ENCODE measurements at places on chromosomes 1 and 21.
A peak's percentile ranks its signal among the peaks of the same experiment; 100 is the strongest.

GRCh38 chr1:99250728-99251127 is 13.6 kb upstream of the PLPPR4 start:
- no peak for DNase-seq

DNA sequence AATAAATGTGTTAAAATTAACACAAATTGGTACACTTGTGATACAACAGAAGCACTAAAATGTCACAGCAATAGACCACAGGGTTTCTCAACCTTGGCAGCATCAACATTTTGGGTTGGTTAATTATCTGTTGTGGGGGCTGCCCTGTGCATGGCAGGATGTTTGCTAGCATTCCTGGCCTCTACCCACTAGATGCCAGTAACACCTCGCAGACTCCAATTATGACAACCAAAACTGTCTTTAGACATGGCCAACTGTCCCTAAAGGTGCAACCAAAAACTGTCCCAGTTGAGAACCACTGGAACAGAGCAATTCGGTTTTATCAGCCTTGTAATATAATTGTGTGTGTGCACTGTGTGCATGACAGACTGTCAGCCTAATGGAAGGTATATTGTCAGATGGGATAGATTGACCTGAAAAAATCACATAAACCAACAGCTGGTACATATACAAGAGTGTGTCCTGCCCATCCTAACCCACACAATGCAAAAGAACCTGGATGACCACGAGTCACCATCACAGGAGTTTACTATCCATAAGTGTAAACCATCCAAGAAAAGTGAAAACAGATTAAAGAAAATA is 13.5 kb upstream of the ERG start:
- DNase-seq: no peak

- no peak for DNase-seq
Measured at GRCh38 chr1:21392587-21393263, 47.2 kb upstream of the NBPF3 start.

GRCh38 chr1:167344112-167344511 is 123.4 kb downstream of the POU2F1 start:
- DNase-seq: no peak

GRCh38 chr1:246592695-246593094 is 26.4 kb downstream of the CNST start:
- no peak for DNase-seq

- DNase-seq: no peak
Measured at GRCh38 chr1:199313444-199313843, 674.6 kb downstream of the PTPRC start.

DNA sequence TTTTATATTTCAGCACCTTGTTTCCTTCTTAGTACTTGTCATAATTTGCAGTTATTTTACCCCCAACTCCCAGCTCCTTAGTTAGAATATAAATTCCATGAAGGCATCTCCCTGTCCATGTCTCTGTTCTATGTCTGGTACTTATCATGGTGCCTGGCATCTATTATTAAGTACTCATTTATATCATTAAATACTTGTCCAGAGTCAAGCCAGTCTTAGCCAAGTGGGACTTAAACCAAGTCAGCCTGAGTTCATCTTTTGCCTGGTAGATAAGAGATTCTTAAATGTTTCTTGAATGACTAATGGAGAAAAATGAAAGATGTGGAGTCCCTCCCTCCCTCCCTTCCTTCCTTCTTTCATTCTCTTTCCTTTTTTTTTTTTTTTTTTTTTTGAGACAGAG is 9.4 kb downstream of the SLC25A44 start:
- DNase-seq: no peak

- no peak for DNase-seq
Measured at GRCh38 chr1:186849271-186849671, 20.5 kb downstream of the PLA2G4A start.

- no peak for DNase-seq
Measured at GRCh38 chr21:33374080-33374449, 29.1 kb upstream of the IFNGR2 start.

- DNase-seq: no peak
Measured at GRCh38 chr21:26888256-26888655, 43.0 kb upstream of the ADAMTS1 start.

DNA sequence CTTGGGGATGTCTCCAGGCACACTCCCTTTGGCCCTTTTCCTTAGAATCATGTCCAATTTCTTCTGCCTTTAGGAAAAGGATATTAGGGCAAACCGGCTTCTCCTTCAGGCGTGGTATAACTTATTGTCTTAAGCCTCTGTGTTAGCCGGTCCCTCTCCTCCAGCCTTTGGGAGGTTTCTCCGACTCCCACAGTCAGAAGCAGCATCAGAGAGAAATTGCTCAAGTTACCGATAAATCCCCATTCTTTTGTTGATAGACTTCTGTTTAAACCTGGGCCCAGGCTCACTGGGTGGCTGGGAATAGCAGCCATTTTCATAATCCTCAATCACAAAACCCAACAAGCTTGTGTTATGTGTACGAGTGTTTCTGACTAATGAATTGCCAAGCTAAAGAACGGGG is 85.4 kb upstream of the KAZN start:
- DNase-seq: no peak

GRCh38 chr1:240666568-240667198 is 54.7 kb upstream of the GREM2 start:
- DNase-seq: no peak

GRCh38 chr1:70071601-70072000 is 133.8 kb downstream of the LRRC40 start:
- no peak for DNase-seq

GRCh38 chr1:30512914-30513265 is 210.5 kb downstream of the MATN1 start:
- no peak for DNase-seq

- no peak for DNase-seq
Measured at GRCh38 chr1:219771080-219771479, 157.3 kb downstream of the SLC30A10 start.

DNA sequence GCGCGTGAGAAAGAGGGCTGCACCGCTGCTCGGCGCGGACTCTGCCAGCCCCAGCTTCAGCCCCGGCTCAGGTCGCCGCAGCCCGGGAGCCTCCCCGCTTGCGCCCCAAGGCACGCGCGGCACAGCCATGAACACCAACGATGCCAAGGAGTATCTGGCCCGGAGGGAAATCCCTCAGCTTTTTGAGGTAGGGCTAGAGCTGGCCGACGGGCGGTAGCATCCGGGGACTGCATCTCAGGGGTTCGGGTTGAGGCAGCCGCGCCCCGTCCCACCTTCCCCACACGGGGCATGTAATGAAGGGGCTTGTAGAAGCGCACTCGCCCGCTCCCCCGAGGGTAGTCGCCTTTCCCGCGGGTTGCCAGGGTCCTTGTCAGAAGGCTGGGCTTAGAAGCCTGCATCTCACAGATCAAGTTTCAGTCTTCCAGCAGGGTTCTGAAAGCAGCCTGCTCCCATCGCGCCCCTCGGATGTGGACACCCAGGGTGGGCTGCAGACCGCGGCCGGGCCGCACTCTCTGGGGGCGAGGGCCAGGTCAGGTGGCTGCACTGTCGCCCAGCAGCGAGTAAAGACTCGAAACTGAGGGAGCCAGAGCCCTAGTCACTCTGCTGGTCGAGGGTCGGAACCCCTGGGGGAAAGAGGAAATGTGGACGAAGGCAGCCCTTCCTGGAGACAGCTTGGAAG is 507 bp downstream of the AK5 start:
- DNase-seq: peak; percentile 17

GRCh38 chr1:153259387-153259786 is at the start of gene LORICRIN:
TSS of gene LORICRIN (plus strand) at chr1:153259687. CDS start at chr1:153260950, 1,263 bp downstream.
- no peak for DNase-seq

DNA sequence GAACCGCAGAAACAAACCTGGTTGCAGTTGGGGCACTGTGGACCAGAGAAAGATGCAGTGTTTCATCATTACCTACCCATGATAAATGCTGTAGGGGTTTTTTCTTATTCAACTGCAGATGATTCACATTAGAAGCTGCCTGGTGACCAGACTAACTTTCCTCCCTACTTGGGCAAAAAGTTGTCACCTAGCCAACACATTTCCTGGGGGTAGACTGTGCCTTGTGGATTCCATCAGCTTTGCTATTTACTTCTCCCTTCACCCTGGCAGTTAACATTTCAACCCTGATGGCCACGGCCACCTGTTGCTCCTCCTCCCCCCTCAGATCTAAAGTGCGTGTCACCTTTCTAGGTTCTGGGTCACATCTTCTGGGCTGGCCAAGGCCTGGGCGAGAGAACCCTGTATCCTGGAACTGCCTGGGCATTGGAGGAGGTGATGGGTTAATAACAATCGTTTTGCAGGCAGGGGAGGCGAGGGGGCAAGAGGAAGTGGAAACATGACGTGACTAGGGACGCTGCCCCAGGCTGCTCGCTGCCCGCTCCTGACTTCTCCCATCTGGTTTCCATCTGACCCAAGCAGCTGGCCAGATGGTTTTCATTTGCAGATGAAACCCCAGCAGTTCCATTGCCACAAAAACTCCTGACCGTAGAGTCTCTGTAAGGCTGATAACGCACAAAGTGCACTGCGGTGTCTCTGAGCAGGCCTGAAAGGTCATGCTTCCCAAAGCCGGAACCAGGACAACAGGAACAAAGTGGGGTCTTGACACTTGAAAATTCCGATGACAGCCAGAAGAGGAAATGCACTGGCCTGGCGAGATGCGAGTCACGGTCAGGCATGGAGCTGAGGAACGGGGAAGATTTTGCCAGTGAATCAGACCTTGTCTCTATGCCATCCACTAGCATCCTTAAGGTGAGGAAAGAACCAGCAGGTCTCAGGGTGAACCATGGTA is 36.6 kb downstream of the CAPZB start:
- no peak for DNase-seq

DNA sequence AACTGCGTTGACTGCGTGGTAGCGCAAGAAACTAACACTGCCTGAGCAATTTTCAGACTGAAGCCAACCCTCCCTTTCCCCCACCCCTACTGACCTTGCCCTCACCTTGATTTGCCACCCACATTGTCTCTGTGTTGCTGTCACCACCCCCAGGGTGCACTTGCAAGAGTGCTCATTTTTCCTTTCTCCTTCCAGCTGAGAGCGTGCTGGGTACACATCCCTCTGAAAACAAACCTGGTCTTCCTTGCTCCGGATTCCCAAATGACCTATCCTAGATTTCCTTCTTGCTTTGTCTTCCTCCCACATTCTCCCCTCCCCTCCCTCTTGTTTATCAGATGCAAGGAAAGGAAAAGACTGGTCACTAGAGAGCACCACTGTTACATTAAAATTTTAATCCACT is 24.2 kb downstream of the MPZ start:
- no peak for DNase-seq

- no peak for DNase-seq
Measured at GRCh38 chr1:153380711-153381110, 5.3 kb upstream of the S100A12 start.

GRCh38 chr1:7117399-7118281 is 332.4 kb downstream of the CAMTA1 start:
- DNase-seq: no peak

GRCh38 chr1:234573711-234574299 is 36.2 kb downstream of the IRF2BP2 start:
- no peak for DNase-seq

GRCh38 chr1:216178281-216178680 is 245.0 kb downstream of the USH2A start:
- DNase-seq: no peak

DNA sequence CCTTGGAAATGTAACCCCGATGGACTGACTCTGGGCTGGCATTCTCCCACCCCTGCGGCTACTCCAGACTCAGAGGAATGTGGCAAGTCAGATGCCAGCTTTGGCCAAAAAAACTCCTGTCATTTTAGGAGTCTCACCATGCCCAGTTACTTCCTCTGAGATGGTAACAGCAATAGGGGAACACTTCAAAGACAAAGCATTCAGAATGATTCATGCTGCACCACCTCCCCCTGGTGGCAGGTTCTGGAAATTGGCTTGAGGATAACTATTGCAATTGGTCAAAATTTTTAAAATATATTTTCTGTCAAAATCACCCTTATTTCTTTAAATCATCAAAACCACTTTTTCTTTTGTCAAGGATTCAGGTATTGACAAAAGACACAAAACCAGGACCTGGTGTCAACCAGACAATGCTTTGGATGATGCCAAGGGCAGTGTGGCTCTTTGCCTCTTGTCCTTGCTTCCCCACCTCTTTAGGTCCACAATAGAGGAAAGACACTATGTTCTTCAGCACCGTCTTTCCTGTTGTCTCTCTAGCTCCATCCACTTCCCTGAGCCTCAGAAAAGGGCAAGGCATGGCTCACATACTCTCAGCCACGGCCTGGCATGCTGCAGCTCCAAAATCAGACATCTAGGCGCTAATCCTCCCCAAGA is 9.9 kb upstream of the CDCA8 start:
- peak; percentile 69 for DNase-seq

DNA sequence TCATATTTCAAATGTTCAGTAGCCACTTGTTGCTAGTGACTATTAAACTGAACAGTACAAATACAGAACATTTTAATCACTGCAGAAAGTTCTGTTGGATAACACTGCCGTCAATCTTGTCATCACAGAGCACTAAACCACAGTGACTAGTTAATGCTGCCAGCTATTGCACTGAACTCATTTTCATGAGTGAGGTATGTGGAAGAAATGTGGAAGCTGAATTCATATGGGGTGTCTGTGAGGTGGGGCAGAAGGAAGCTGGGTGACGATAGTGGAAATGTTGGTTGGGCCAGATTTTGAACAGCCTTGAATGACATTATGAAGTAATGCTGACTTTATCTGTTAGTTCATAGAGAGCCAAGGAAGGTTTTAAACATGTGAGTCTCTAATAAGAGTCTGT is 49.6 kb downstream of the OSBPL9 start:
- DNase-seq: no peak

GRCh38 chr1:12369258-12369657 is 139.4 kb downstream of the VPS13D start:
- no peak for DNase-seq

- no peak for DNase-seq
Measured at GRCh38 chr1:197954718-197955418, 37.7 kb downstream of the LHX9 start.

DNA sequence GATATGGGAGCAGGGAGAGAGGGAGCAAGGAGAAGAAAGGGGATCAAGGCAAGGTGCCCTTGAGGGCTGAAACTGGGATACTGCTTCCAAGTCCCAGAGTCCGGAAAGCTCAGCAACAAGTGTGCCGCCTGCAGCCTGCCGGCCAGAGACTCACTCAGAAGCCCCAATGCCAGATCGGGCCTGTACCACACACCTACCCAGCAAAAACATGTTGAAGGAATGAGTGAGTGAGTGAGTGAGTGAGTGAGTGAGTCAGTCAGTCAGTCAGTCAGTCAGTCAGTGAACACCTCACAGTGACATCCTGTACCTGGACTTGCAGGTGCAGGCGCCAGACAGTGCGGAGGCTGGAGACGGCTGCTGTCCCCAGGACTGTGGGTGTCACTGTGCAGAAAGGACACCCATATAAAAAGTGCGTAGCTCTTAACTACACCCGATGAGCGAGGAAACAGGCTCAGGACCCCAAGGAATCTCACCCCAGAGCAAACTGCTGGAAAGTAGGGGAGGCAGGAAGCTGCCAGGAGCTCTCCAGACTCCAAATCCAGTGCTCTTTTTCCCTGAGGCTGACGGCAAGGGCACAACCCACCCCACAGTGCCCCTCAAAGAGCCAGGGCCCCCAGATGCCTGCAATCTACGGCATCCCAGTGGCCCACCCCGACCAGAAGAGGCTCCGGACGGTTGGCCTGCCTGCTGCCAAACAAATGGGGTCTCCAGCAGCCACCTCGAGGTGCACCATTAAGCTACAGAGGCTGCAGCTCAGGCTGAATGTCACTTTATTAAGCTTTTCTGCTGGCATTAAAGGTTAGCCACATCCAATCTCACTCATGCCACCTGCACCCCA is 261.7 kb downstream of the NPHP4 start:
- DNase-seq: no peak
